Epithelial cell of prostate (primary cell): ENCODE measurements at places on chromosomes 4 and X.
A peak's percentile ranks its signal among the peaks of the same experiment; 100 is the strongest.

- DNase-seq = peak; percentile 8
These were observed 11.5 kb upstream of the CCDC149 start for GRCh38 chr4:24924309-24924781.

DNA sequence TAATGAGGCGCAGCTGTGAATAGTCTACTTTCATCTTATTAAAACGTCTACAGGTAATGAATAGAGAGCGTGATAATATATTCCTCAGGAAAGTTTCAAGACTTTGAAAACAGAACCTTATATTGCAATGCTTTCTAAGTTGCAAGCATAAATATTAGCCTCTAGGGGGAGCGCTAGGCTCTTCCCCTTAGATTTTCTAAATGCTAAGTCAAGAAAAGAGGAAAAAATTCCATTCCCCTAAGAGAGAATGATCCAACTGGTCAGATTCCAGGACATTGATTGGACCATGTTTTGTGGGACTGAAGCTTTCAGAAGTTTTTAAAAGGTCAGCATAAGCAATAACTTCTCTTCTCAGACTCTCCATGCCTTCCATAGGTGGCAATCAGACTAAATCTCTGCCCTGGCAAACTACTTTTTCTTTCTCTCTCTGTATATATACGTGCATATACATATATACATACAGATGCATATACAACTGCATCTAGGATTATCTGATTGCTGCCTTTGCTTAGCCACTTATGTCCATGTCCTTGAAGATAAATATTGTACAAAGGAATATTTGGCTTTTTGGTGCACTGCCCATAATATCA, 492.9 kb downstream of the INPP4B start:
- no peak for DNase-seq

- DNase-seq = no peak
These were observed 25.8 kb downstream of the OTUD4 start for GRCh38 chr4:145154573-145154972.

DNA sequence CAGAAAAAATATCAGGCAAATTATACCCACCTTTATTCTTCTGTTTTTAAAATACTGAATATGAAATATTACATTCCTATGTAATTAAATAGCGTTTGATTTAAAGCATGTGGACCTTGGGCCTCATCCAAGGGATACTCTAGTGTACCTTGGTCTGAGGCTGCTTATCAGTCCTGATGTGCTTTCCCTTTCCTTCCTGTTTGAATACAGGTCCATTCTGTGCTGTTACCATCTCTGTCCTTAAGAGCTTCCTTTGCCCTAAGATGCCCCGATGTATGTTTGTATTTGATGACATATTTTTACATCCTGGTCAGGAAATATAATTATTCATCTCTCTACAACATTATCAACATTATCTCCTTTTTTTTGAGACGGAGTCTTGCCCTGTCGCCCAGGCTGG, 24.1 kb downstream of the FAT4 start:
- DNase-seq = no peak

GRCh38 chrX:1213971-1214370, 1.5 kb upstream of the CRLF2 start:
- DNase-seq = no peak

DNA sequence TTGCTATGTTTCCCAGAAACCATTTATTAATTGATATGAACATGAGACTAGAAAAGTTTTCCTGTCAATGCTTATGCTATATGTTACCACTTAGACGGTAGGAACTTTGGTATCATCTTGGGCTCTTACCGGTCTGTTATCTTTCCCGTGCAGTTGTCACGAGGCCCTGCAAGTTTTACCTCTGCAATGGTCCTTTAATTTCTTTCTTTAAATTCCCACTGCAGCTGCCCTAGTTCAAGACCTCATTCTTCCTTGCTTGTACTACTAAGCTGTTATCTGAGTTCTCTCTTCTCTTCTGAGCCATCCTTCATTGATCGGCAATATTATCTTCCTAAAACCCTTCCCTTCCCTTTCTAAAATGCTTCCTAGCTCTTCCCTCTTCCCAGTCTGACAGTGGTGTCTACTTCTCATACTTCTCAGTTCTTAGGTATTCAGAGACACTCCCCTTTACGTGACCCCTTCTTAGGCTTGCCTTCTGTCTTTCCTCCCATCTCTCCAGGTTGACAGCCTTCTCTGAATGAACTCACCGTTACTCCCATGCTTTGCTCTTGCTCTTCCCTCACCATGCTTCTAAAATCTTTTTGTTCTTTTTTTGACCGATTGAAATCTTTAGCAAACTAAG, 27.5 kb downstream of the MAGEA1 start:
- DNase-seq = no peak

- DNase-seq = no peak
These were observed 227.5 kb downstream of the PAPSS1 start for GRCh38 chr4:107492566-107492965.

GRCh38 chrX:68922013-68922412, 93.2 kb downstream of the EFNB1 start:
- no peak for DNase-seq

DNA sequence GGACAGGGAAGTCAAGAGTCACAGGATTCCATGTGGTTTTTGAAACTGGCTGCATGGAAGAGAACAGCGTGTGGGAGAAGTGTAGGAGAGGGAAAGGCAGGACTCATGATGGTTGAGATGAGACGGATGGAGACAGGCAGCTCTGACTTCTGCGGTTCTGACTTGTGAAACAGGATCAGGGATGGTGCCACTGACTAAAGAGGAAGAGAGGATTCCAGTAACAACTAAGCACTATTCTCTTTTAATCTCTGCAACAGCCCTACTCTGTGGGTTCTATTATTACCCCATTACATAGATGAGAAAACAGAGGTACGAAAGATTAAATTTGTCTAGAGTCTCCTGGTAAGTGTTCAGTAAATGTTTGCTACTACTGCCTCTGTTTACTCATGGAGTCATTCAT, 156.3 kb downstream of the CBR4 start:
- no peak for DNase-seq

- no peak for DNase-seq
These were observed 52.9 kb downstream of the CRMP1 start for GRCh38 chr4:5839751-5840674.

DNA sequence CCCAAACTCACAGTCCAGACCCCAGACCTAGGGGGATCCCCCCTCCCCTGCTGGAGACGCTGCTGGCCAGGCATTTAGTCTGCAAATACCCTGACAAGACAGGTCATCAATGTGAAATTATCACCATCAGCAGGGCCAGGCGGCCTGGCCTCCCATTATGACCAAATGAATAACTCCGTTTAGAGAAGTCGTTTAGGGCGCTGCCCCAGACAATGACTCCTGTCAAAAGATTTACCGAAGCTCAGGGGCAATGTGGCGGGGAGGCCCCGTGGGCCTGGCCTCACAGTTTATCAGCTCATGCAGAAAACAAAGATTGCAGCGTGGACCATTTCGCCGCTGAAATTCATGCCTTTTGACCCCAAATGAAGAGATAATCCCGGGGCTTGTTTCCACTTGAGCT, 76.5 kb downstream of the HMX1 start:
- no peak for DNase-seq

GRCh38 chrX:24005028-24005427, 22.0 kb downstream of the KLHL15 start:
- DNase-seq = no peak

- no peak for DNase-seq
These were observed 180.6 kb downstream of the RNF150 start for GRCh38 chr4:140952717-140953116.

DNA sequence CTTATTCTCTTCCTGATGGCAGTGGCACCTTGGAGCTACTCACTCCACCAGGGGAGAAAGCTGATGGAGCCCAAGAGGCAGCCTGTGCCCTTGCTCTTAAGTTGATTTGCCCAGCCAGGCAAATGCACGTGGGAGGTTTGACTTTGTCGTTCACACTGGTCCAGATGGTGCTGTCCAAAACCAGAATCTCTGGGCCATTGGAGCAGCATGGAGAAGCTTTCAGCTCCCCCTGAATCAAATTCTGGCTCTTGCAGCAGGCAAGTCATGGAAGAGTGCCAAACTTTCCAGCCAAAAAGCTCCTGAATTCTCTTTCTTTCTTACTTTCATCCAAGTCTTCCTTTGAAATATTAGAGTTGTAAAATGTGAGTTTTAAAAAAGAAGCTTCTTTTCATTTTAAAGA, 970.4 kb downstream of the RPA4 start:
- no peak for DNase-seq

DNA sequence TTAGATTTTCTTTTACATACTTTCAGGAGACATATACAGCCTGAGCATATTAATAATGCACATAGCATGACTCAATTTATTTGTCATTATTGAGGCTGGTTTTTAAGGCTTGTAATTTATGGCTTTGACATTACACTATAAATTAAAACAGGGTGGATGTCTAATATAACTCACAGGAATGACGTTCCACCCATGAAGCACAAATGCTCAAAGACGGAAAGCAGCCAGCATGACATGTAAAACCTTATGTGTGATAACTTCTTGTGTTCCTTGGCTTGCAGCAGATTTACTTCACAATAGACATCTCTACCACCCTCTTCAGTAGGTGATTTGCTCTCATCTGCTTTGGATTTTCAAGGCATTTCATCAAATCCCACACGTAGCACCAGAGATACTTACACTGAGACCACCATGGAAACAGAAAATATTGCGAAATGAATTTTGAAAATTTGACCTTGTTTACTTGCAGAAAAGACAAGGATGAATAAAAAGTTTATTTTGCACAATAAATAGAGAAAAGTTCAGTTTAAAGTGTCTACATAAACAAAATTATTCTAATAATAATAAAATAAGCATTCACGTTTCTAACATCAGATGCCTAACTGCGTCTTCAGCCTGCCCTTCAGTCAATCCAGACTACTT, 64.7 kb upstream of the BTC start:
- no peak for DNase-seq

DNA sequence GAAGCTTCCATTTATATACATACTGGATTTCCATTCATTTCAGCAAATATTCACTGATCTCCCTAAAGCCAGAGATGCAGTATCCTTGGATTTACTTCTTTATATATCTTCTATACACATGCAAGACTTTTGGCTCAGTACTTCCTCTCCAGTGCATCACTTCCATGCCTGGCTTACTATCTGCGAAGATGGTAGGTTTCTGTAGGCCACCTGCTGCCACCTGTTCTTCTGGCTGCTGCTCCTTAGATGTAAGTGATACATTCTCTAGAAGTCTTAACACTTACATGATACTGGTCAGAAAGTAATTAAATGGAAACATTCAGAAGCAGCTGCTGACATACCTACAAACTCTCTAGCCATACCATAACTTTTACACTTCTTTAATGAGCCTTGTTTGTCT, 48.9 kb downstream of the TBC1D9 start:
- no peak for DNase-seq

DNA sequence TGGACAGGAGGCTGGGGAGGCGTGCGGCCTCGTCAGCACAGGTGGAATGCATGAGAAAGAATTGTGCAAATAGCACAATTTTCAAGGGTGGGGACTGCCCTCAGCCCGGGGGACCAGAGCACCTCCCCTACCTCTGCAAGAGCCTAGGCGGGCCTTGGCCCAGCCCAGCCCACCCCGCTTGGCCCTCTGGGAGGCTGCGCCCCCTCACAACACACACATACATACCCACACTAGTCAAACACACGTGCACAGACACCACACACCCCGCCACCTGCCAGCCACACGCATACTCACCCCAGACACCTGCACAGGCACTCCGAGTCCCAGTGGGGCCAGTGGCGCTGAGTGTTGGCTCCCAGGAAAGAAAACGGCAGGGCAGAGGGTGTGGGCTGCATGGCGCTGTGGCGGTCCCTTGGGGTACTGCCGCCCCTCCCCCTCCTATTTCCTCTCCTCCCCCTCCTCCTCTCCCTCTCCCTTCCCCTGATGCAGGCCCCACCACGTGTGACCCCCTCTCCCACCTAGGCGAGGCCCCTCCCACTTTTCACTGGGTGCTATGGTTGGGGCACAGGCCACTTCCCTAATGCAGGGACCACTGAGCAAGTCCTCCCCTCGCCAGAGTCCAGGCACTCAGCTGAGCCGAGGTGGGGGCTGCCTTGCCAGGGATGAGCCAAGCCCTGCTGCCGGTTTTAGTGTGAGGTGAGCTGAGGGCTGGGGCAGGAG, 84.5 kb downstream of the FAM53A start:
- no peak for DNase-seq

DNA sequence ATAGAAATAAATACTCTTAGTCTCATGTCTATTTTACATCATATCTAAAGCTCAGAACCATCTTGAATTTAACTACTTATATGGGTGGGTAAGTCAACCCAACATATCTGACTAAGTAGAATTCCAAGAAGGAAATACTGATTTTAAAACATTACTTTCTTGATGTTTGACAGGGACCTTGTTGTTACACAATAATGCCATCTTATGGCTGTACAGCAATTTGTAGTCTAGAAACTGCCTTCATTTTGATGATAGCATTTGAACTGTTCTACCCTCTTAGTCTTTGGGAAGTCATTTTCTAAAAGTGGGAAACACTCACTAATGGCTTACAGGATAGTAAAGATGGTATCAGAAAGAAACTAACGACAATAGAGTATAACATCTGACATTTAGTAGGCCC, 929.5 kb downstream of the DMD start:
- DNase-seq = no peak

GRCh38 chrX:139304471-139304870, 226.1 kb upstream of the F9 start:
- no peak for DNase-seq

DNA sequence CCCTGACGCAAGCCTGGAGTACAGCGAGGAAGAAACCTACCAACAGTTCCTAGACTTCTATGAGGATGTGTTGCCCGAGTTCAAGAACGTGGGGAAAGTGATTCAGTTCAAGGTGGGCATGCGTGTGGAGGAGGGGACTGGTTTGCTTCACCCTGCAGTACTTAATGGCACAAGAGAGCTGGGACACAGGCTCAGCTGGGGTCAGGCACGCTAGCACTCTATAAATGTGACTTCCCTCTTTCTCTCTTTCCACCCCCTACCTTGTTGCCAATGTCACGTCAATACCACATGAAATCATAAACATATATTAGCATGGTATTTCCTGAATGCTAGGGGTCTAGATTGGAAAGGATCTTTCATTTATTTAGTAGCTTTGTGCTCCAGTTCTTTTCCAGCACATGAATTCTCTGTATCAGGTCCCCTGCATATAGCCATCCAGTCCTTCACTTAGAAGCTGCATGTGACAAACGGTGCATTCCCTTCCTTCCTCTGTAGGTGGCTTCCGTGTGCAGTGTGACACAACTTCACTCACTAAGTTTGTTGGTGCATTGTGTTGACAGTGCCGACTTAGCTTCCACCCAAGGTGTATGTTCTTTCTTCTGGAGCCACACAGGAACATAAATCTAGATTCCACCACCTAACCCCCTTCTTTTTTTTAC, 25.6 kb downstream of the ZRSR2 start:
- DNase-seq = no peak

- peak; percentile 45 for DNase-seq
These were observed 317.2 kb downstream of the DHX15 start for GRCh38 chr4:24266951-24267722.

- DNase-seq = no peak
These were observed 247.6 kb upstream of the RPS6KA3 start for GRCh38 chrX:20514358-20514757.

DNA sequence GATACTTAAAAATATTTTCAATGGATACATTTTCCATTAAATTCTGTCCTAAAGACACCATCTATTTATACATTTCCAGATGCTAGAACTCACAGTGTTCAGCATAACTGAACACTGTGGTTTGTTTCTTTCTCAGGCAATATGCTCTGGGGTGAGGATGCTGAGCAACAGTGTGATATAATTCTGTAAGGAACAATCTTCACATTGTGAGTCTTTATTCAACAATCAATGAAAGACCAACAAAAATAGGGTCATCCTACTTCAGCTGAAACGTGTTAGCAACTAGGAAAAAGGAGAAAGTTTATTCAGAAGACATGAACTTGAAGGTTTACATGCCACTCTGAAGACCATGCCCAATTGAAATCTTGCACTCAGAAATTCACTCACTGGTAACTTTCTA, 284.8 kb downstream of the UNC5C start:
- no peak for DNase-seq

- DNase-seq = no peak
These were observed 1047.0 kb upstream of the FTHL17 start for GRCh38 chrX:32118832-32119231.
